ENCODE measurements at places on chromosomes 12 and 14. TPM values are rescaled to one million over a fixed set of nuclear protein-coding genes. Genes with fewer than 3 reads are reported as not detected.

DNA sequence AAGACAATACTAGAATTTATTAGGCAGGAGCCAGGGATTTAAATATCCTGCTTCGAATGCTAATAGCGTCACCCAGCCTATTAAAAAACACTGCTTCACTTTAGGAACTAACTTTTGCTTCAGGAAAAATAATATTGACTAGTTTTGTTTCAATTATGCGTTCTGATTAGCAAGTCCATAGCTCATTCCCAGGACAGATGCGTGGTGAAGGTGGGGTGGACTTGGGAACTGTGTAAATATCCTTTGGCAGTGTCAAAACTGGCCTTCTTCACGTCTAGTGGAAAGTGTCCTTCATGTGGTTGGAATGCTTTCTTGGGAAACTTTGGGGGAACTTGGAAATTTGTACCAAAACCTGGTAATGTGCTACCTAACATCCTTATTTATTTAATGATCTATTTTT, 474.8 kb upstream of the NOVA1 start:
- H3K27ac ChIP-seq, result no peak overlapping the region
- no peak for DNase-seq
- H3K27me3 ChIP-seq, result no peaks in the 10 kb centered on the region
- no peaks in the 10 kb centered on the region for H3K4me1 ChIP-seq
- H3K36me3 ChIP-seq, result no peaks in the 10 kb centered on the region
- H3K4me3 ChIP-seq, result no peak overlapping the region

GRCh38 chr14:73795974-73796373, 55.7 kb upstream of the PTGR2 start:
- DNase-seq, result no peak
- no peak overlapping the region for H3K27ac ChIP-seq
- H3K4me3 ChIP-seq, result no peak overlapping the region
- H3K27me3 ChIP-seq, result no peaks in the 10 kb centered on the region

The AICDA gene
- total RNA-seq, result not detected

The KICS2 gene
- total RNA-seq, result 19.7 TPM

The PLA2G1B gene
- not detected for total RNA-seq

DNA sequence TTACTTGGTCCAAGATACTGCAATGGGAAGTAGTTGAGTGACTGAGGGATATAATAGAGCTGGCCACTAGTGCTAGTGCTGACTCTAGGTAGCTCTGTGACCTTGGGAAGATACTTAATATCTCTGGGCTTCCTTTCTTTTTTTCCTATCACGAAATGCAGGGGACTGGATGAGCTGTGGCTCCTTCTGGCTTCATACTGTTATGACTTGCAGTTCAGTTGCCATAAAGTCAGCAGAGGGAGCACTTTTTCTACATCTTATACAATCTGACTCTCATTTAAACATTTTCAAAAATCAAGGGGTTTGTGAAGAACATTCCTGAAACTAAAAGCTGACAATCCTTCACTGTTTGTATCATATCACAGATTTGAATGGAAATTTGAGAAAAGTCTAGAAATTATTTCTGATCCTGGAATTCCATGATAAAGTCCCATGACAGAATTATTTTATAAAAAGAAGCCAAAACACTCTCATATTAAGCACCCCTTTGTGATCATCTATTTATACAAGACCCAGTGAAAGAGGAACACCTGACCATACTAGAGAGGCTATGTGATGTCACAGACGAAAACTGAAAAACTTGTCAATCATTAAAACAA, 5.3 kb downstream of the BHLHE41 start:
- H3K27me3 ChIP-seq, result peaks cover 53% of the 10 kb centered on the region
- no peak overlapping the region for H3K4me3 ChIP-seq
- H3K27ac ChIP-seq, result no peak overlapping the region
- no peak for DNase-seq
- peaks cover 24% of the 10 kb centered on the region for H3K4me1 ChIP-seq
- H3K36me3 ChIP-seq, result peaks cover 3% of the 10 kb centered on the region

DNA sequence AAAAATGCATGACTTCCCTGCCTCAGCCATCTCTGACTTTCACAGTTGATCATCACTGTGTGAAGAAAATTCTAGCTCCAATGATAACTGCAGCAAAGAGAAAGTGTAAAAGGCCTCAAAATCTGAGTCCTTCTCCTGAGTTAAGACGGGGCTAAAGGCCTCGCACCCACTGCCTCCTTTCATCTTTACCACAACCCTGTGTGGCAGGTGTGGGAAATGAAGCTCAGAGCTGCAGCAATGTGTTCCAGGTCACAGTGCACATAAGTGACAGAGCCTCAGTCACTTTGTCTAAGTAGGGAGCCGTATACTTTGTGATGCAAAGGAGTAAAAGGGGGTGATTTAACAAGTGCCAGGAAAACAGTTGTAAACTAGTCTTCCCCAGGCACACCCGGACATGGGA, 144.7 kb upstream of the TMCC3 start:
- peaks cover 9% of the 10 kb centered on the region for H3K4me1 ChIP-seq
- H3K27me3 ChIP-seq, result peaks cover 17% of the 10 kb centered on the region
- H3K4me3 ChIP-seq, result no peak overlapping the region
- H3K27ac ChIP-seq, result no peak overlapping the region

- peak overlapping the region; percentile 53 for H3K27ac ChIP-seq
- H3K4me1 ChIP-seq, result peaks cover 14% of the 10 kb centered on the region
- H3K4me3 ChIP-seq, result no peak overlapping the region
- DNase-seq, result no peak
- peaks cover 4% of the 10 kb centered on the region for H3K36me3 ChIP-seq
Measured at GRCh38 chr12:122366685-122367475, 55.6 kb downstream of the CLIP1 start.

DNA sequence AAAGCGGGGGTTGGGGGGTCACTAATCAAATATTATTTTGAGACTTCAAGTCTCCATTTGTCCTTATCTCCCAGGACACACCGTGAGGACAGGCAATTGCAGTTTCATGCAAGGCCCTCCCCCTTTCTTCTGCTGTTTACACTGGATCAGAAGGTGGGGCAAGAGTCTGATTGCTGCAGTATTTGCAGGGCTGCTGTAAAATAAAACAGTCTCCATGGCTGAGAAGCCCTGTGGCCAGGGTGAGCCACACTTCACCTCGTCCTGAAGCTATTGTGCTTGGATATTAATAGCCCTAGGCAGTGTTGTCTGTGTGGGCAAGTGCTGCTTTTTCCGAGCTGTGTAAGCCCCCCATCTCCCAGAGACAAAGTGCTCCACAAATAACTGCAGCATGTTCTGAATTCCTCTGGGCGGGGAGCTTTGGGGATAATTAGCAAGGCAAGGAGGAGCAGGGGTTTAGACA, 187.4 kb upstream of the NTF3 start:
- DNase-seq, result no peak
- H3K27ac ChIP-seq, result no peak overlapping the region
- H3K36me3 ChIP-seq, result no peaks in the 10 kb centered on the region
- peaks cover 1% of the 10 kb centered on the region for H3K27me3 ChIP-seq

The SOAT2 gene
- 0.83 TPM for total RNA-seq

GRCh38 chr12:68591734-68592418, 18.8 kb upstream of the RAP1B start:
- no peaks in the 10 kb centered on the region for H3K36me3 ChIP-seq
- no peaks in the 10 kb centered on the region for H3K27me3 ChIP-seq
- peak overlapping the region; percentile 70 for H3K27ac ChIP-seq
- DNase-seq, result no peak
- peak overlapping the region; percentile 13 for H3K4me3 ChIP-seq
- peaks cover 33% of the 10 kb centered on the region for H3K4me1 ChIP-seq

GRCh38 chr12:124402248-124403066, 107.6 kb downstream of the RFLNA start:
- DNase-seq, result no peak
- H3K36me3 ChIP-seq, result no peaks in the 10 kb centered on the region
- H3K4me3 ChIP-seq, result no peak overlapping the region
- no peak overlapping the region for H3K27ac ChIP-seq
- peaks cover 14% of the 10 kb centered on the region for H3K4me1 ChIP-seq
- H3K27me3 ChIP-seq, result no peaks in the 10 kb centered on the region

DNA sequence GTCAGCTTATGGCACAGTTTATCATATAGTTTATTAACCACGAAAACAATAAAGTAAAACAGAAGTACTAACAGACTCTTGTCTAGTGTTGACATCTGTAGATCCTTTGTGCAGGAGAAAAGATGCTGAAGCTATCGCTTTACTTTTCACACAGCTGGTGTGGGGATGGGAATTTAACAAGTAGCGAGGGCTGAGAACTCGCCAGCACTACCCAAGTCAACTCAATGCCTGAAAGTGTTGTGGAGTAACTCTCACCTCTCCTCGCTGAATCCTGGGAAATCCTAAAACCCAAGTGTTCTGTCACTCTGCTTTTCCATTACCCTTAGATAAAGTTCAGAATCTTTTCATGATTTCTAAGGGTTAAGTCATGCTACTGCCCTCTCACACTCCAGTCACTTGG, 264.2 kb downstream of the BMP4 start:
- DNase-seq, result no peak
- no peaks in the 10 kb centered on the region for H3K27me3 ChIP-seq
- H3K27ac ChIP-seq, result no peak overlapping the region

DNA sequence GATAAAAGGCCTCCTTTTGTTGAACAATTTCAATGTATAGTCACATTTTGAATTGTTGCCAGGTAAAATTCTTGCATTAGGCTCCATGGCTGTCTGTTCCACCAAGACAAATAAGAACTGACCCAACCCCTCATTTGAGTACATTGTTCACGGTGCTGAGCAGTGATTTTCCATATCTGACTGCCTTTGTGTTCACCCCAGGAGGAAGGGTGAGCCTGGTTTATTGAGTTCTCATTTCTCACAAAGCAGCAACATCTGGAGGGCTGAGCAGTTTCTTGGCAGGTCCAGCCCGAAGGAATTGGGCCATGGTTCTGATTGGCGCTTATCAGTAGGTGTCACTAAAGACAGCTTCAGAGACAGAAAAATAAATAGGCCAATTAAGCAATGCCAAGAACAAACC, 149.1 kb downstream of the BMP4 start:
- H3K4me3 ChIP-seq, result no peak overlapping the region
- no peak for DNase-seq
- H3K27ac ChIP-seq, result no peak overlapping the region
- H3K27me3 ChIP-seq, result no peaks in the 10 kb centered on the region
- H3K4me1 ChIP-seq, result no peaks in the 10 kb centered on the region

The ASCL1 gene
- not detected for total RNA-seq

DNA sequence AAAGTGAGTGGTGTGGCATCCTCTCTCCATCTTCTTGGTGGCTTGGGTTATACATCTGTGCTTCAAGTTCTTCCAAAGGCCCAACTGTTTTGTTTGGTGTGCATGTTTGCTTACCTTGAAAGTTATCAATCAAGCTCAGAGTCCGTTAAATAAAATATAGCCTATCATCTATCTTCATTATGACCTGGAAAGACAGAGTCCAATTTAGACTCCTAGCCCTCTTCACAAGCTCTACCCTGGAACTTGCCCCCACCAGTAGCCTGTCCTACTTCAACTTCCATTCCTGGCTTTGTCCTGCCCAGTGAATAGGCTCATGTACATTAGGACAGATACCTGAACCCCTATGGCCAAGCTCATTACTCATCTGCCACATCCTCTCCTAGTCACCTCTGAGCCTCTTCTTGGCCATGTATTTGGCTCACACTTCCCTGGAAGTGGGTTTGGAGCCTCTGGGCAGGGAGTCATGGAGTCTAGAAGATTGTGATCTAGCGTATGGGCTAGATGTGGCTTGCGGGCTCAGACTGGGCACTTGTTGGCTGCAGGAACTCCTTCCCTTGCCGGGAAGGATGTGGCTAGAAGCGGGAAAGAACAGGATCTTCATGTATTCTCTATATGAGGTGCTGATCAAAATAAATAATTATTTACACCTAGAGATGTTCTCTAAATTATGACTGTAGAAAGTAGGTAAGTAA, 6.4 kb upstream of the SSTR1 start:
- H3K27ac ChIP-seq, result no peak overlapping the region
- no peaks in the 10 kb centered on the region for H3K36me3 ChIP-seq
- no peaks in the 10 kb centered on the region for H3K4me1 ChIP-seq
- peaks cover 4% of the 10 kb centered on the region for H3K27me3 ChIP-seq

GRCh38 chr12:30696103-30696408, 387 bp upstream of the IPO8 start:
- H3K27me3 ChIP-seq, result no peaks in the 10 kb centered on the region
- peak overlapping the region; percentile 99 for H3K4me3 ChIP-seq
- peak overlapping the region; percentile 97 for H3K27ac ChIP-seq
- no peak for DNase-seq
- H3K36me3 ChIP-seq, result peaks cover 6% of the 10 kb centered on the region
- peaks cover 31% of the 10 kb centered on the region for H3K4me1 ChIP-seq

DNA sequence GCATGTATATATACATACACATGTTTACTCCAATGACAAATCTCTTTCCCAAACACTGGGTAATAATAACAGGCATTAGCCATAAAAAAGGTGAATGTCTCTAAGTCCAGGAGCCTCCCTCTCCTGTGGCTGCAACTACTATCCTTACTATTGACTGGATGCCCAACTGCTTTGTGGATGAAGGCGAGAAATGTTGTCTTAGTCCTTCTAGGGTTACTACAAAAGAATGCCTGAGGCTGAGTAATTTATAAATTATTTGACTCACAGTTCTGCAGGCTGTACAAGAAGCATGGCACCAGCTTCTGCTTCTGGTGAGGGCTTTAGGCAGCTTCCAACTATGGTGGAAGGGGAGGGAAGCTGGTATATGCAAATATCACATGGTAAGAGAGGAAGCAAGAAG, 366.0 kb upstream of the DDHD1 start:
- H3K27ac ChIP-seq, result no peak overlapping the region
- no peaks in the 10 kb centered on the region for H3K4me1 ChIP-seq
- no peak for DNase-seq
- H3K36me3 ChIP-seq, result no peaks in the 10 kb centered on the region
- no peak overlapping the region for H3K4me3 ChIP-seq

DNA sequence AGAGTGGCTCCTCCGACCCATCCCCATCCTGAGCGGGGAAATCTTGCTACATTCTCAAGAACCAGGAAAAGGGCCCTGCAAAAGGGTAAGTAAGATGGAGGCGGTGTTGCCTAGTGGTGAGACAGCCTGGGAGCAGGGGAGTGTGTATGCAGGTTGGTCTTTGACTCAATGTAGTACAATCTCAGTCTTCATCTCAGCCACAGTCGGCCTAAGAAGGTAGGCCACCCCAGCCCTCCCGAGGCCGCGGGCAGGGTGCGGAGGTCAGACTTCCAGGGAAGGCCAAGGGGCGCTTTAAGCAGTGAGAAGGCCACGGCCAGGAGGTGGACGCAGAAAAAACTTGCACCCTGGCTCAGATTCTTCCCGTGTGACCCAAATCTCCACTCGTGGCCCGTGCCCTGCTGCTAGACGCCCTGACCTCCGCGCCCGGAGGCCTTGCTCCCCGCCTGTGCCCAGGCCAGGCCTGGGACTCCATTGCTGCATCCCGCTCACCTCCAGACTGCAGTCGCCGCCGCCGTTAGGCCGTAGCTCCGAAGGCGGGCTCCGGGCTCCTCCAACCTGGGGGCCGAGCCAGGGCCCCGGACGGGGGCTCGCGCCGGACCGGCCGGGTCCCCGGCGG, 435 bp downstream of the FOXM1 start:
- peaks cover 28% of the 10 kb centered on the region for H3K4me1 ChIP-seq
- no peak for DNase-seq
- H3K27ac ChIP-seq, result peak overlapping the region; percentile 99
- peak overlapping the region; percentile 88 for H3K4me3 ChIP-seq
- H3K27me3 ChIP-seq, result no peaks in the 10 kb centered on the region
- H3K36me3 ChIP-seq, result peaks cover 8% of the 10 kb centered on the region

The CELA1 gene
- total RNA-seq, result not detected

The FOXN4 gene
- not detected for total RNA-seq
